Substantia nigra (tissue), 51 donors: ENCODE measurements at places on chromosomes 1 and 21.

GRCh38 chr1:43021547-43022474 lies 63.1 kb upstream of the SLC2A1 start:
- DNase-seq = no peak

DNA sequence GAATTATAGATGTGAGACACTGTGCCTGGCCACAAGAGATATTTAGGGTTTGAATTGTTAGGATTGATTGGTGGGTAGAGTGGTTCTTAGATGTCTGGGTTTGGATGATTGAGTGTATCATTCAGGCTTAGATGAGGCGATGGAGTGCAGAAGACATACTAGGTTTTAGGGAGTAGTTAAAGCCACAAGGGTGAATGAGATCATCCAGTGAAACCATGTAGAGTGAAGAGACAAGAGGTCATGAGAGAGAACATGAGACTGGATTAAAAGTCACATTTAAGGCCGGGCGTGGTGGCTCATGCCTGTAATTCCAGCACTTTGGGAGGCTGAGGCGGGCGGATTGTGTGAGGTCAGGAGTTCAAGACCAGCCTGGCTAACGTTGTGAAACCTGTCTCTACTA lies 37.2 kb downstream of the ZFYVE9 start:
- DNase-seq = no peak

GRCh38 chr21:32256251-32256650 lies 22.6 kb downstream of the MIS18A start:
- no peak for DNase-seq

DNA sequence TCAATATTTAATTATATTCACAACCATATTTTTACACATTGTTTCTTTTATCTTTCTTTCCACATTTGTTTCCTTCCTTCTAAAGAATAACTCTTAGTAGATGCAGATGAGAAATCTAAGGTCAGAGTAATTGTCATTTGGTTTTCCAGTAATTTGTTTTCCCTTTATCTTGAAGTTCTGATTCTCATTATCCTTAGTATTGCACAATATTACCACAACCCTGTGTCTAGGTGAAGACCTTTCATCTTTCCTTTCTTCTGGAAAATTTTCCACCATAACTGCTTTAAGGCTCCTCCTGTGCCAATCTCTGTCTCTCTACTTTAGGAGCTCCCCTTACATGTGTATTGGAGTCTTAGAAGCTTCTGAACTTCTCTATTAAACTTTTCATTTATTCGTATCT lies 209.0 kb downstream of the DPYD start:
- DNase-seq = no peak

GRCh38 chr1:148293651-148294050 lies 141.6 kb upstream of the NBPF11 start:
- no peak for DNase-seq
